Vagina (tissue), 2 donors: ENCODE measurements at places on chromosomes 16 and 17. TPM values are rescaled to one million over a fixed set of nuclear protein-coding genes. Genes with fewer than 3 reads are reported as not detected.

DNA sequence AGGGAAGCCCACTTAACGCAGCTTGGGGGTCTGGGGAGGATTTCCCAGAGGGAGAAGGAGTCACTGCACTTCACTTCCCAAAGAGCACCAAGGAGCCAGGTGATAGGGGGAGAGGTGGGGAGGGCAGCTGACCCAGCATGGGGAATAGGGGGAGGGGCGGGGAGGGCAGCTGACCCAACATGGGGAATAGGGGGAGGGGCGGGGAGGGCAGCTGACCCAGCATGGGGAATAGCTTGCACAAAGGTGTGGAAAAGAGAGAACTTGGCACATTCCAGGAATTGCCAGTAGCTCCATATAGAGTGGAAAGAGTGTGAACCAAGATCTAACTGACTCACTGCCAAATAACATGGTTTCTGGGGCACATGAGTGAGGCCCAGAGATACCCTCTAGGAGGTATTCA is 110.3 kb downstream of the CCT6B start:
- no peaks in the 10 kb centered on the region for H3K36me3 ChIP-seq
- H3K4me1 ChIP-seq = no peaks in the 10 kb centered on the region
- no peak overlapping the region for H3K4me3 ChIP-seq
- H3K27ac ChIP-seq = no peak overlapping the region
- no peak for DNase-seq
- no peaks in the 10 kb centered on the region for H3K27me3 ChIP-seq

DNA sequence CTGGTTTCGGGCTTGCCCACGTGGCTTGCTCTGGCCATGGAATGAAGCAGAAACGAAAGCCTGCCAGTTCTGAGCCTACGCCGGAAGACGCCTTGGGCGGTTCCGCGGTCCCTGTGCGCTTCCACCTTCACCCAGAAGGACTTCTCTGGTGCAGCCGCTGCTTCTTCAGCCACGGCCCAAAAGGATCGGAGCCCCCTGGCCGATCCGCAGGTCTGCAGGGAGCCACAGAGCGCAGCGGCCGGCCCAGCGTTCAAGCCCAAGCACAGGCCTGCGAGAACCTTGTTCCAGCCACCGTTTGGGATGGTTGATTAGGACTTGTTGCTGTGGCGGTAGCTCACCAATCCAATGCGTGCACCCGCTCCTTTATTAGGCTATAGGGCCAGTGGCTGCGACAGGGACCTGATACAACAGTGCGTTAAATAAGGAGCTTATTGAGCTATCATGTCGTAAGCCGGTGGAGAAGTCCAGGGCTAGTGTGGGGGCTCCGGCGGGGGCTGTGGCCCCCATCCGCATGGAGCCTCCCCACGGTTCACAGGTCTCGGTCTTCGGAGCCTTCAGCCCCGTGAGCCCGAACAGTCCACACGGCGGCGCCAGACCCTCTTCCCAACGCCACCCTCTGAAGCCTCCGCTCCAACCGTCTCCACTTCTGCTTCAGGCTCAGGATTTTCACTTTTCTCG is 10.2 kb upstream of the MPP2 start:
- no peak overlapping the region for H3K27ac ChIP-seq
- H3K36me3 ChIP-seq = no peaks in the 10 kb centered on the region
- no peak for DNase-seq

DNA sequence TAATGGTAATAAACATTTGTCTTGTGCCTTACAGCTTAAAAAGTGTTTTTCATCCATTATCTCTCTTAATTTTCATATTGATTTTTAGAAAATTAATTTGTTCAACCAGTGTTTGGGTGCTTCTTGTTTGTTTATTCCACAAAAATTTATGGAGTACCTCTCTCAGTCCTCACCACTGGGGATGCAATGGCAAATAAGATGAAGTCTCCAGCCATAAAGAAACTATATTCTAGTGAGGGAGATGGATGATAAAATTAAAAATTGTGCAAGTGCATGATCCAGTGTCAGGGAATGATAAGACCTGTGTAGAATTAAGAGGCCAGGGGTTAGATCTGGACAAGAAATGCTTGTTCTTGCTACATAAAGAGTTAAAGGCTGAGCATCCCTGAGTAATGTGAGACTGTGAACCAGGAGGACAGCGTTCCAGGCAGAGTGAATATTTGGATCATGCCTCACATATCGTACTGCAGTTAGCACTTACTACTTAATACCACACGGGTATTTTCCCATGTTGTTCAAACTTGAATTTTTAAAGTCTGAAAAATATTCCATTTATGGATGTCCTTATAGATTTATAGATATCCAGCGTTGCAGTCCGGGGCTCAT is 535.7 kb upstream of the HSBP1 start:
- DNase-seq = no peak
- H3K27ac ChIP-seq = no peak overlapping the region
- no peak overlapping the region for H3K4me3 ChIP-seq
- H3K36me3 ChIP-seq = no peaks in the 10 kb centered on the region
- H3K27me3 ChIP-seq = no peaks in the 10 kb centered on the region

The MYH13 gene
- total RNA-seq = not detected

GRCh38 chr16:78552106-78552675 is 452.7 kb downstream of the WWOX start:
- DNase-seq = no peak
- no peak overlapping the region for H3K27ac ChIP-seq
- H3K36me3 ChIP-seq = no peaks in the 10 kb centered on the region

The PAFAH1B1 gene
- 102 TPM for total RNA-seq
